Bone marrow (tissue), 2 donors: ENCODE measurements at places on chromosomes 3 and 15.

GRCh38 chr3:33221241-33221640 is 2.6 kb upstream of the SUSD5 start:
- DNase-seq: no peak

DNA sequence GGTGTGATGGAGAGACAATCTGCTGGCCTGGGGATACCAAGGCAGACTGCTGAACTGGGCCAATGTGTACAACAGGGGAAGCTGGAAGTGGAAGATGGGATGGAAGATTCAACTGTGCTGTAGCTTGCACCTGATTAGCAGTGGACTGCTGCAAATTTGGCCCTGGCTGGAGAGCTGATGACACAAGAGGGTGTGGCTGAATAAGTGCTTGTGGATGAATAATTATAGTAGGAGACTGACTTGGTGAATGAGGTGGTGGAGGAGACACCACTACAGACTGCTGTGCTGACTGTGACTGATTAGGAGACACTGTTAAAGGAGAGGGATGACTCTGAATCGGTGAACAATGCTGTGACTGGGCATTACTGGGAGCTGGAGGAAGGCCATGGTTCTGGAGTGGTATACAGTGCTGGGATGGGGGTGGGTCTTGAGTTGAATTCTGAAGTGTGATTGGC is 52.5 kb downstream of the PHC3 start:
- no peak for DNase-seq

DNA sequence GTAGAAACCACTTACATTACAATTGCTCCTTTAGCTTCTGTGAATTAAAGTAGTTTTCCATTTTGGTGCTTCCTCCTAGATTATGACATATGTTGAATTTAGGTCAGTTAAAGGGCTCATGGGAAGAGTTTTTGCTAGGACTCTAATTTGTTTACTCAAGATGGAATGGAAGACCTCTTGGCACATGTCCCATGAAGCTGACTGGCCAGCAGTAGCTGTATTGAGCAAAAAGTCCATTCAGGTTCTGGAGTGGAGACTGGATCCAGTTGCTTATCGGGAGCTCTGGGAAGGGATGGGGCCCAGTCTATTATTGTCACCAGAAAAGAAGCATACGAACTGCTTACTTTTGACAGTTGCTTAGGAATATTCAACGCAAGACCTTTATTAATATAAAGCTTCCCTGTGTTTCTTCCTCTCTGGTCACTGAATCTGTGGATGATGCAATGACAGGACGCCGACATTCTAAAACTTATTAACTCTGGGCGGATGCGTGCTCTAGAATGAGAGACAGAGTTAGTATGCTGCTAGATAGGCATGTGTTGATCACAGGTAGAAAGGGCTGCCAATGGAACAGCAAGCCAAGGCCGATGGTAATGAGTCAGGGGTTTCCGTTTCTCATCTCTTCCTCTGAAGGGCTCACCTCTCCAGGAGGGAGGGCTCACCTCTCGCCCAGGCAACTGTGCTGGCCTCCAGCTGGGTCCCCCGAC is 155.8 kb downstream of the NR1D2 start:
- DNase-seq: no peak

- no peak for DNase-seq
Measured at GRCh38 chr15:70319466-70319865, 221.7 kb upstream of the TLE3 start.

DNA sequence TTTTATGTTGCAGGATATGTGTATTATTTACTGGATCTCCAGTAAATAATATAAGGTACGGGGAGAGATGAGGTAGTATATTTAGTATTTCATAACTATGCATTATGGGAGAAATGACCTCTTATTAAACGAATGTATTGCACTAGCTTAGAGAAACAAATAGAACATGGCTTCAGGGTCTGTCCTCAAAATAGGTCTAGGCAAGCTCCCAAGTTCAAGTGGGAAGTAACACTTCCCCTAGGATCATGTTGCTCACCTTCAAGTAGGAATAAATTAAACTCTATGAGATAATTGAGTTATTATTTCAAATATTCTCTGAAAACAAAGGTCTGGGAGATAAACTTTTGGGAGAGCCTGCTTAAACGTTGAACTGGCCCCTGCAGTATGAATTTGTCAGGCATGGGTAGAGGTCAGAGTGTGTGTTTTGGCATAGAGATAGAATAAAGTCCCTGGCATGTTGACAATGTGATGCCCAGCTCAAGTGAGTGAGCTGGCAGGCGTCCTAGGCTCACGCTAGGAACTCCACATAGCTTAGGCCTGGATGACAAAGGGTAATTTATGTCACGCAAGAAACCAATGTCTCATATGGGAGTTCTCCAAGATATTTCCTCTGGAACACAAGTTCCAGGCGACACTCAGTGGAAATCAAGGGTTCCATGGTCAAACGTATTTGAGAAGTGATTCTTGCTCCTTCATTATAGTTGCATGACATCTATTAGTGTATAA is 236.8 kb downstream of the CACNA2D3 start:
- DNase-seq: no peak

DNA sequence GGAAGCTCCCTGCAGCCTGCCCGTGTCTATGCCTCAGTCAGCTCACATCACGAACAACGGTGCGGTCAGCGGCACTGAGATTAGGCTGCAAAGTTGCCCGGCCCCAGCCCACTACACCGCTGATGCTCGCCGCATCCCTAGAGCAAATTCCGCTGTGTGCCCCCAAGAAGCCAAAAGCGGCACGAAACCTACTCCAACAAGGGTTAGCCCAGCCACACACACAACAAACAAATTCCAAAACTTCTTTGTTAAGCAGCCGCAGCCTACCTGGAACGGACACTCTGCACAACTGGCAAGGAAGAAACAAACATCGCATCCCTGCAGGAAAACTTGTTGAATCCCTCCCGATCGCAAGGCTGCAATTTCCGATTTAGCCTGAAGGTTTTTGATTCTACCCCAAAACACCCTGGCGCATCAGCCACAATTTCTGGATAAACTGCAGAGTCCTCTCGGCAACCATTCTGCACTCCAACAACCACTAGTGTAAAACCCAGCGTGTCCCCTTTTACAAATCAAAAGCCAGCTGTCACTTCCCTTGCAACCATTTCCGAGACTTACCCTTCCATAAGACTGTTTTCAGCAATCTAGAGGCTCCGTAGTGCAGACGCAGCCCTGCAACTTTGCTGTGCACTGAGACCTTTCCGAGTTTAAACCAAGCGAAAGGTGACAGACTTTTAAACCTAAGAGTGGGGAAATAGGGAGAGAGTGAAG is 449 bp downstream of the ROBO1 start:
- DNase-seq: no peak

- no peak for DNase-seq
Measured at GRCh38 chr3:113249111-113249510, 37.8 kb downstream of the BOC start.

GRCh38 chr3:71227270-71227661 is 356.3 kb downstream of the FOXP1 start:
- no peak for DNase-seq

- no peak for DNase-seq
Measured at GRCh38 chr3:195219351-195220230, 51.4 kb downstream of the XXYLT1 start.

DNA sequence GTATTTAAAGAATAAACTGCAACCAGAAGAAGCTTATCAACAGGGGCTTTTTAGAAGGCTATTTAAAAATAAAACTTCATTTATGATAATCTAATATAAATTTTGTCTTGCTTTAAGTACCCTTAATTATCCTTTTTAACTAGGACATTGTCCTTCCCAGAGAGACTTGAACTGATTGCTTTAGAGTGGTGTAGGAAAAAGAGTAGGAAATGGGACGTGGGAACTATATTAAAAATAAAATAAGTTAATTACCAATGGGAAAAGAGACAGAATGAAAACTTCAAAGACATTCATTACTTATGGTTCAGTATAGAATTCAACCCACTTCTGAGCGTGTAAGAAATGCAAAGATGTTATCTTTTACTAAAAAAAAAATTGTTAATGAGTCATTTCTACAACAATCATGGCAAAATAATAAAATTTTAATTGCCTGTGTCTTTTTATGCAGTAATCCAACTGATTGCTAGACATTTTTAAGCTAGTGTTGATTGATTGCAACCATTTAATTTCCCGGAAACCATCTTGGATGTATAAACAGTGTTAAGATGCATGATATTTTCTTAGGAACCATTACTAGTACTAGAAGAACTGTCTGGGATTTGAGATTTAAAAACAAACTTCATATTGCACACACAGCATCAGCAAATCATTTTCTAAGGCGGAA is 298.8 kb upstream of the UMPS start:
- no peak for DNase-seq

GRCh38 chr3:129688271-129688895 is 81.9 kb upstream of the PLXND1 start:
- DNase-seq: no peak

DNA sequence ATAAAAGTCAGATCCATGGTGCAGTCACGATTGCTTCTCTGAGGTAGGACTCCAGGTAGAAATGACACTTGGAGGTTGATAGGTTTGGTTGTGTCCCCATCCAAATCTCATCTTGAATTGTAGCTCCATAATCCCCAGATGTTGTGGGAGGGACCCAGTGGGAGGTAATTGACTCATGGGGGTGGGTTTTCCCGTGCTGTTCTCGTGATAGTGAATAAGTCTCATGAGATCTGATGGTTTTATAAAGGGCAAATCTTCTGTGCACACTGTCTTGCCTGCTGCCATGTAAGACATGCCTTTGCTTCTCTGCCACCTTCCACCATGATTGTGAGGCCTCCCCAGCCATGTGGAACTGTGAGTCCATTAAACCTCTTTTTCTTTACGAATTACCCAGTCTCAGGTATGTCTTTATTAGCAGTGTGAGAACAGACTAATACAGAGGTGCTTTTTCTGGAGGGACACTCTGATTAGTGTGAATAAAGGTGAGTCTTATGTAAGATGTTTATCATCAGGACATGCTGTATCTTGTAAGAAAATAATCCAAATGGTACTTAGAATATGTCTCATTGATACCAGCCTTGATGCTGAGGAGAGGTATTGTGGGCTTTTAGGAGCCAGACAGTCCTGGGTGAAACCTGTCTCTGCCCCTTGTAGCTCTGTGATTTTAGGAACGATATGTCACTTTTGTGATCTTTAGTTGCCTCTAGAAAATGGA is 43.0 kb downstream of the SLCO3A1 start:
- no peak for DNase-seq

GRCh38 chr3:131444180-131444579 is 58.6 kb downstream of the MRPL3 start:
- no peak for DNase-seq

- no peak for DNase-seq
Measured at GRCh38 chr3:108599677-108600409, 10.3 kb downstream of the DZIP3 start.

- no peak for DNase-seq
Measured at GRCh38 chr3:27573780-27574437, 89.7 kb upstream of the SLC4A7 start.

DNA sequence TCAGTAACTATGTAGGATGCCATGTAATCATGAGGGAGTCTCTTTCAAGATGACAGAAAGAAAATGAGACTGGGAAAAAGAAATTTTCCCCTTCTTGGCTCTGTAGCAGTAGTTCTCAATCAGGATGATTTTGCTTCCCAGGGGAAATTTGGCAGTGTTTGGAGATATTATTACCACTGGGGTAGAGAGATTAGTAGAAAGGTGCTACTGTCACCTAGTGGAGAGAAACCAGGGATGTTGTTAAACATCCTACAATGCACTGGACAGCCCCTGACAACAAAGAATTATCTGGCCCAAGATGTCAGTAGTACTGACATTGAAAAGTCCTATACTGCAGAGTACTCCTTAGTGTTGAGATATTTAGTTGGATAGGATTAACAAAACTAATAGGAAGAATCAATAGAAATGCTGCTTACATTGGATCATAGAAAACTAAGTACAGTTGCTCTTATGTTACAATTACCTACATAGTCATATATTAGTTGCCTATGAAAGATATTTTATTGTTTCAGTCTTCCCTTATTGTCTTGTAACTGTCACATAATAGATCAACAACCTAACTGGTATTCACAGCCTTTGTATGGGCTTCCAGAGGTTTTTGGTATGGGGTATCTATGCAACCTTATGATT is 433.3 kb downstream of the RAP2B start:
- DNase-seq: no peak

GRCh38 chr3:152241142-152242017 is 27.3 kb upstream of the MBNL1 start:
- DNase-seq: no peak

GRCh38 chr3:81484520-81484919 is 276.9 kb downstream of the GBE1 start:
- no peak for DNase-seq

- no peak for DNase-seq
Measured at GRCh38 chr3:184460276-184460675, 80.4 kb downstream of the CHRD start.

DNA sequence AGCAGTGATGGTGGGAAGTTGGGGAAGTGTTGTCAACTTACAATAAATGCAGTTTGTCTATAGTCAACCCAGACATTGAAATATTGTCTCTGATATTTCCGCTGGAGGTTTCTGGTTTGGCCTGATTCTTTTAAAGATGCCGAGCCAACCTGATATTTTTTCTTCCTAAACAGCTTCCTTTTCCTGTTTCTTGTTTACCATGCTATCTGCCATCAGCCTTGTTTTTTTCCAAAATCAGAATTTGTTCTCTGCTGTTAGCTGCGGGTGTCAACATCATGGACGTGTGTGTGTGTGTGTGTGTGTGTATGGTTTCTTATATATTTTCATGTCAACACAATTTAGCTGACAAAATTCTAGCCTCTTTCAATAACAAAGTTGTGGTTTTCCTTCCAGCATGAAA is 41.2 kb upstream of the XCR1 start:
- DNase-seq: no peak

GRCh38 chr3:32869513-32870047 is 51.8 kb downstream of the TRIM71 start:
- DNase-seq: no peak

- DNase-seq: no peak
Measured at GRCh38 chr3:65617209-65617608, 421.5 kb downstream of the MAGI1 start.

GRCh38 chr15:36632226-36632625 is 52.8 kb downstream of the CDIN1 start:
- DNase-seq: no peak

DNA sequence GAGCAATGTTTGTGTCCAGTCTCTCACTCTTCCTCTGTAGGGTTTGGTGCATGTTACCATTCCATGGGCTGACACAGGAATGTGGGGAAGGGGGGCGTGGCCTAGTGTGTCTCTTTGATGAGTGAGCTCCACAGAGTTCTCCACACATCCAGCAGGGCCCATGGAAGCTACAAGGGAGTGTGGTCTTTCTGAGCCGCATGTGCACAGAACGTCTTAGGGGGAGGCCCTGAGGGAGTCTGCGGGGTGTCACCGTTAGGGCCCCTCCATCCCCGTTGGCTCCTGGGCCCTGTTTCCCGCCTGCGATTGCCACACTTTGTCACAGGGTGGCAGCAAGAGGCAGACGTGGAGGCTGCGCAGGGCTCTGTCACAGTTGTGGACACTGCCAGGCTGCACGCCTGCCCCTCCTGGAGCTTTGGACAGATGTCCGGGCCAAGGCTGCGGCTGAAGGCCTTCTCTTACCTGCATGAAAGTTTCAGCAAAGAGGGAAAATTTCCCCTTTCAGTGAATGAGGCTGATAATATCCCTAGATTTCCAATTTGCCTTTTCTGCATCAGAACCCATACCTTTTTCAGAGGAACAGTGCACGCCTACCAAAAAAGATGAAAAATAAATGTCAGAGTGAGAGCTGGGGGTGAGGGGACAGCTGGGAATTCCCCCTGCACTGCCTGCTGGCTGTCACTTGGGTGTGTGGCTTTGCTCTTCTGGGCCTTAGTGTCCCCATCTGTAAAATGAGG is 24.3 kb downstream of the CACNA2D3 start:
- no peak for DNase-seq

GRCh38 chr3:71371282-71371681 is 212.2 kb downstream of the FOXP1 start:
- no peak for DNase-seq
